ENCODE measurements at places on chromosomes 7 and 10. TPM values are rescaled to one million over a fixed set of nuclear protein-coding genes. Genes with fewer than 3 reads are reported as not detected.

DNA sequence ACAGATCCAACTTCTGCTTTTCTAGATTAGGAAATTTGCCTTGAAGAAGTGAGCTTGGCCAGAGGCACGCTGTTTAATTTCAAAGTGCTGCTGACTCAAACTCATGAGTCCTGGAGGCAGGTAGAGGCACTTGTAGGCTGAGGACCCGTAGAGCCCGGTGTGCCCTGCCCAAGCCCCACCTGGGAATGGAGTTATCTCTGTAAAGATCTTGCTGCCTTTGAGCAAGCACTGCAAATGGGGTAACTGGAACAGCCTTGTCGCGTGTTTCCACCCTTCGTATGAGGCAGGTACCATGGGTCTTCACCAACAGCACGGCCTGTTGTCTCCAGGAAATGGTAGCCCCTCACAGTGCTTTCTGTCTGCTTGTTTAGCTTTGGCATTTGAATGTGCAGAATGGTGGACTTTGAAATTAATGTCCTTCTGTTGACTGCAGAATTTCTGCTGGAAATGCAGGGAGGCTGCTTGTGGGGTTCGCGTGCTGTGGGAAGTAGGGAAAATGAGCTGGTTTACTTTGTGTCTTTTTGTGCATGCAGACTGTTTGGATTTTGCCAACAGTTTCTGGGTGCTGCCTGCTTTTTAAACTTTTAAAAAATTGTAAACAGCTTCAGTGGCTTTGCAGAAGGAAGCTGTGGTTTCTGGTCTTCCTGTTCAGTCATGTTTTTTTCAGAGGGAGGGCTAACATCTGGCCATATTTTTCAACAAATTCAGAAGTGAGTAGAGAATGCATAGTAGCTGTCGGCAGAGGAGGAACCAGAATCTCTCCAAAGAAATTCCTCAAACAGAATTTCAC, 27.2 kb downstream of the CCM2 start:
- H3K36me3 ChIP-seq = no peaks in the 10 kb centered on the region
- DNase-seq = no peak
- H3K4me1 ChIP-seq = no peaks in the 10 kb centered on the region
- H3K27ac ChIP-seq = no peak overlapping the region
- H3K27me3 ChIP-seq = no peaks in the 10 kb centered on the region

DNA sequence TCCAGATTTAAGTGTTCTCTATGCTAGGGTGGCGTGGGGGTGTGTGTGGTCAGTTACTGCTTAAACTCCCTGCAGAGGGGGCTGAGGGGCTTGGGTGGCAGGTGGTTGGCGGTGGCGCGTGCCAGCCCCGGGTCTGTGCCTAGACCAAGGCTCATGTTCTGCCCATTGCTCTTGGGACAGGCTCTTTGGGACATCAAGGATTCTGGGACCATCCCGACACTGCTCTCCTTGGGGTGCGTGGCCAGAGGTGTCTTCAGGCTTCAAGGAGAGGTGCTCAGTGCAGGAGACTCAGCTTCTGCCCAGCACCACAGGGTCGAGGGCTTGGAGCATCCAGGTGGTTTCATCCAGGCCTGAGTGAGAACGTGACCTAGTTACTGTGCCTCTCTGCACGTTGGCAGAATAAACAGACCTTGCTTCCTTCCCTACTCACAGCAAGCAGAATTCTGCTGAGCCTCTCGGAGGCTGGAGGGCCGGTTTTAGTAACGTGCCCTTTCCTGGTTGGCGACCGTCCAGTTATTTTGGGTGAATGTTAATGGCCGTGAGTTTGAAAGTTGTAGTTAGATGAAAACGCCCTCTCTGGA, 39.9 kb downstream of the CAMK1D start:
- H3K27me3 ChIP-seq = no peaks in the 10 kb centered on the region
- peak; percentile 90 for DNase-seq
- H3K27ac ChIP-seq = peak overlapping the region; percentile 75
- H3K36me3 ChIP-seq = no peaks in the 10 kb centered on the region

- DNase-seq = peak; percentile 21
- no peaks in the 10 kb centered on the region for H3K4me1 ChIP-seq
- no peak overlapping the region for H3K27ac ChIP-seq
- H3K36me3 ChIP-seq = peaks cover 6% of the 10 kb centered on the region
- H3K27me3 ChIP-seq = no peaks in the 10 kb centered on the region
Measured at GRCh38 chr10:74244097-74244685, 93.2 kb downstream of the ADK start.

DNA sequence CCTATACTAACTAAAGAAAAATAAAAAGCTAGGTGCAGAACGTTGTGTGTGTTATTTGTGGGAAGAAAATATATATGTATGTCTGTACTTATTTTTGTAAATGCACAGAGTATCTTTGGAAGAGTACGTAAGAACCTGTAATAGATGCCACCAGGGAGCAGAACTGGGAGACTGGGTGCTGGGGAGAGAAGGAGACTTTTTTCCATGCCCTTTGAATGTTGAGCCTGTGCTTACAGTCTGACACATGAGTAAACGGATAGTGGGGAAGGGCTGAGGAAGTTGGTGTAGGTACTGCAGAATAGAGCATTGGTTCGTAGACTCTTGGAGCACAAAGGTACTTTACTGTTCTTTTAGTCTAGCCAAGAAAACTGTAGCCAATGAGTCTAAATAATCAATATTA, 1.3 kb upstream of the SCRN1 start:
- DNase-seq = no peak
- H3K4me1 ChIP-seq = peaks cover 16% of the 10 kb centered on the region
- no peak overlapping the region for H3K4me3 ChIP-seq
- H3K36me3 ChIP-seq = no peaks in the 10 kb centered on the region

GRCh38 chr10:103466734-103467133, 8.0 kb upstream of the CALHM1 start:
- no peak overlapping the region for H3K27ac ChIP-seq
- no peak for DNase-seq
- H3K36me3 ChIP-seq = no peaks in the 10 kb centered on the region
- no peaks in the 10 kb centered on the region for H3K4me1 ChIP-seq

PDE1C gene
- total RNA-seq = 2.8 TPM

TRIM74 gene
- total RNA-seq = not detected

C10orf95 gene
- total RNA-seq = 1.1 TPM

Measured in thyroid gland (tissue), 4 donors.